ENCODE measurements at places on chromosomes 2 and 18.

DNA sequence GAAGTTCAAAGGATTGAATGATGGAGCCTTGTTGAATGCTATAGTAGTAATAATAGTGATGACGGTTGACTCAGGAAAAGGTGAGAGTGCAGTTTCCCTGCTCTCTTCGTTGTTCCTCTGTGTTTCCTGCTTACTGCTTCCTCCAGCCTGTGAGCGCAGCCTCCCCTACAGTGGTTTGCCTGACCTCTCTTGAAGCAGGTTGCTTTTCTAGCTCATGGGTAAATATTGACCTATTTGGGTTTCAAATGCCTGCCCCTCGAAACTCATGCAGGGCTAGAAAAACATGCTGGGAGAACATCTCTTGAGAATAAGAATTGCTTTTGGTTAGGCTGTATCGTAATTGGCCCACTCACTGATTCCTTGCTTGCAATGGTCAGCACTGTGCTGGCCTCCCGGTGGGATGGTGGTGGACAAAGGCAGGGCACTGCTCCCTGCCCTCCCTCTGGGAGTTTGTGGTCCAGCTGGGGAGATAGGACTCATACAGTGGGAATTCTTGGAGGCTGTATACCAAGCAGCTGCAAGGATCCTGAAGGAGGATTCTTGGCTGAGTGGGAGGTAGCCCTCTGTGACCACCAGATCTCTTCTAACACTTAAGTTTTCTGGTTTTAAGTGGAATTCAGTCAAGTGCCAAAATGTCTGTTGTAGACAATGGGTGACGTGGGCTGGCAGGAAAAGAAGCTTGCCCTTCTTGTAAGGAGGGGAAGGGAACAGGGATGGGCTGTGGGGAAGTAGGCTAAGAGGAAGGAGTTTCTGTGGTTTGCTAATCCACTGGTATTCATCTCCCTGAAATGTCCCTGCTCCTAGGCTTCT lies 5.4 kb upstream of the RNF181 start:
- DNase-seq: no peak

DNA sequence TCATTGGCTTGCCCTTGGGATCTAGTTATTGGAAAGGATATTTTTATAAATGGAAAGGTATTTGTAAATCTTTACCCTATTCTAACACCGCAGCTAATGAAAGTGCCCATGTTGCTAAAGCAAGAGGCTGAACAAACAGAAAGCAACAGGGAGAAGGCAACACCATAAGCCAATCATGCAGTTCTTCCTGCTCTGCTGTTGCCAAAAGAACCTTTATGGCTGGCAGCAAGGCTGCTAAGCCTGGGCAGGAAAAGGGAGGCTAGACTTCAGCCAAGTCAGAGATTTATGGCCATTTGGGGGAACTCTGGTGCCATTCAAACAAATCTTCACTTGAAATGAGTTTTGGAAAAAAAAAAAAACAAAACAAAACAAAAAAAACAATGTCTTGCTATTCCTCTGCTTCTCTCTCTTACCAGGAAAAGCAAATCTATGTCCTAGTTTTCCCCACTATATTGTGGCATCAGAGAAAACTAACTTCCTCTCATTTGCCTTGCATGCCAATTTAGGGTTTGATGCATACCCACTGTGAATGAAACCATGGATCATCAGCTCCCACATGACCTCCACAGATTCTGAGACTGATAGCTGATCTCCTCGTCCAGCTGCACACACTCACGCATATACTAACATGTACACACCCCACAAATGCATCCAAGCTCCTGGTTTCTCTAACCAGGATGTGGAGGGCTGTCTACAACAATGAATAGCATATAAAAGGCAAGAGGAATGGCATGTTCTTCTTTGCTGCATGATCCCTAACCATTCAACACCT lies 179.3 kb downstream of the C1D start:
- DNase-seq: no peak

DNA sequence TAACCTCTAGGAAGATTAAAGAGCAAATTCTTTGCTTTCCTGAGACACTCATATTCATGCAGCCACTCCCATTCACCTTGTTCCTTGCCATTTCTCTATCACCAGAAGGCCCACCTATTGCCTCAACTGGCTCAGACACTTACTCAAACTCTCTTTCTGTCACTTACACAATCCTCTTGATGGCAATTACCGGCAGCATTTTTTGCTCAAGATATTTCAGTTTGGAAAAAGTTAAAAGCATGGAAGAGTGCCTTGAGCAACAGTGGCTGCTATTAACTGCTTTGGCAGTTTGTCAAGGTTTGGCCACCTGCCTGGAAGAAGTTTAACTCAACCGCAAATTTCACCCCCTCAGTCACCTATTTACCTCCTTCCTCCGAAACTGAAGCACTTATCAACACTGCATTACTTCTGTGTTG lies 1104.0 kb upstream of the PIK3C3 start:
- DNase-seq: no peak

GRCh38 chr2:160392201-160392600 lies 101.4 kb downstream of the RBMS1 start:
- DNase-seq: no peak

DNA sequence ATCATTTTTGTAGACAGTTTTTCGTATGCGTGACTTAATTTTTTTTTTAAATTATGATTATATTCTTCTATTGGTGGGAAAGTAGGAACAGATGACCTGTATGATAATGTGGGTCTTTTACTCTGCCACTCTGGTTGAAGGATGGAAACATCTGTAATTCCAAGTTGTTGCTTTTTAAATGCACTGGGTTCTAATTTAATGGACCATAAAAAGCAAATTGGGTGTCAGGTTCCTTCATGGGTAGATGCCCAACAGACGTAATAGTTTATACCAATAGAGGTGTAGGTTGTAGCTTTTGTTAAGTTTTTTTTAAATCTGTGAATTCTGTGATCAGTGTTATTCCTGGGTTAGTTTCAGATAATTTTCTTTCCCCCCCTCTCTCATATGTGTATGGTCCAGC lies 117.6 kb downstream of the MAP4K4 start:
- DNase-seq: no peak

- DNase-seq: no peak
These were observed 208.6 kb downstream of the CMPK2 start for GRCh38 chr2:6657136-6657535.

DNA sequence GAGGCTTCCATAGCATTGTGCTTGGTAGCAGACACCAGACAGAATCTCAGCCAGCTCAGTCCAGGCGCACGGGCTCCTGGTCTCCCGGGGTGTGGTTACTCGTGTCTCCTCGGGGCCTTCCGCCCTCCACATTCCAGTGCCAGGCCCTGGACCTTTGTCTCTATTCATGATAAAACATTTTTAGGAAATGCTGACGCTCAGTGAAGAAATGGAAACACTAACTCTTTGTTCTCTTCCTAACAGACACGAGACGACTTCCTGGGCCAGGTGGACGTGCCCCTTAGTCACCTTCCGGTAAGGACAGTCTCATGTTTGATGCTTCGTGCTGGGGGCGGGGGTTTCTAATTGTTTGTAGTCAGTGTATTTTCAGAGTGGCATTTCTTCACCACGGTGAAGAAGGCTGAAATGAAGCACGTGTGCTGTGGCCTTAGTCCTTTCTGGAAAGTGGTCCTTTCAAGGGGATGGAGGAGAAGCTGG lies 271.8 kb downstream of the NEDD4L start:
- DNase-seq: no peak

DNA sequence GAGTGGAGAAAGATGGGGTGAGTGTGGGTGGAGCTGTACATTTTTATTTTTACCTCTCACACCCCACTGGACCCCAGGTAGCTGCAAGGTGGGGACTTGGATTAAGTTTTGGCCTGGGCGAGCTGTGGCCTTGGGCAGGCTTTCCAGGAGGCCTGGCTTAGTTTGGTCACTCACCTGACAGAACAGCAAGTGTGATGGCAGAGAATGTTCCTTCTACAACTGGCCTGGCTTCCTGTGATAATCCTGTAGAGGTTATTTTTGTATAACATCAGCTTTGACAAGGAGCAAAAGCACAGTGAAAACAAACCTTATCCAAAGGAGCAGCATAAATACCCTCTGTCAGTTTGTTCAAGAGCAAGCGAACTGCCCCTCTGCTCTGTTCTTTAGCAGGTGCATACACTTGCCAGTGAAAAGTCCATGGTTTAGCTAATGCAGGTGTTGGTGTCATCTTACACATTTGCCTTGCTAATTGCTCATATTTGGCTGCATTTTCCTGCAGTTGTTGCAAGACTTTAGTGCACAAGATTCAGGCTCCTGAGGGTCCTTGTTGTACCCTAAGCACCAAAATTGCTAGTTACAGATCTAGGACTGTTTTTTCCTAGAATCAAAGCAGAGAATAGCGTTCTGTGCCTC lies 6.3 kb downstream of the THNSL2 start:
- no peak for DNase-seq

DNA sequence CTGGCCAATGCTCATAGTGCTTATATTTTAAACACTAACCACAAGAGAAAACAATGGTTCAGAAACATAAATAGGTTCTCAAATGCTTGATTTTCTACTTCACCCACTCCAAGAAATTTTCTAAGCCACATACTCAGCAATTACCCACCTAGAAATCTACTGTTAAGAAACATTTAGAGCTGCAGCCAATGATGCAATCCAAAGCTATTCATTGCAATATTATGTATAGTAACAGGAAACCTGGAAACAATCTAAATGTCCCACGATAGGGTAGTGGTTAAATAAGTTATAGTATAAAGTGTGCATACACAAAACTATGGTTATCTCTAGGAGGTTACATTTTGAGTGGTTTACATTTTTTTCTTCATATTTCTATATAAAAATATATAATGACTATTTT lies 5.7 kb downstream of the FAM237A start:
- peak; percentile 12 for DNase-seq

GRCh38 chr2:4135765-4136164 lies 432.4 kb downstream of the DCDC2C start:
- no peak for DNase-seq

GRCh38 chr18:51108330-51108729 lies 78.3 kb downstream of the SMAD4 start:
- DNase-seq: no peak

DNA sequence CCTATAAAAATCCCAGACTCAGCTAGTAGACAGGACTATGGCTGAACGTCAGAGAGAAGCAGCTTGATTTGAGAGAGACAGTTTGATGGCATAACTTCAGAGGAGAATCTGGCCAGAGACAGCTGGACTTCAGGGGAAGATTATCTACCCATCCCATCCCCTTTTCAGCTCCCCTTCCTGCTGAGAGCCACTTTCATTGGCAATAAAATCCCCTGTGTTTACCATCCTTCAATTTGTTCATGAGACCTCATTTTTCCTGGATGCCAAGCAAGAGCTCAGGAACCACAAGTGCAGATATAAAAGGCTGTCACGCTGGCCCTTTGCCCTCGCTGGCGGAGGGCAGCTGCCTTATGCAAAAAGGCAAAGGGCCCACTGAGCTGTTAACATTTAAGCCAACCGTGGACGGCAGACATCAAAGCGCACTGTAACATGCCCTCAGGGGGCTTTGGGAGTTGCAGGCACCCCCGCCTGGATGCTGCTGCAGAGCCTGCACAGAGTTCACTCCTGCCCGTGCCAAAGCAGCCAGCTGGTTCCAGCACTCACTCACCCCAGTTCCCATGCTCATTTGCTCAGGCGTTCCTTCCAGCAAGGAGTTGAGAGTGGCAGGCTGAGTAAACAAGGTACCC lies 164.3 kb upstream of the PGAP1 start:
- DNase-seq: no peak

DNA sequence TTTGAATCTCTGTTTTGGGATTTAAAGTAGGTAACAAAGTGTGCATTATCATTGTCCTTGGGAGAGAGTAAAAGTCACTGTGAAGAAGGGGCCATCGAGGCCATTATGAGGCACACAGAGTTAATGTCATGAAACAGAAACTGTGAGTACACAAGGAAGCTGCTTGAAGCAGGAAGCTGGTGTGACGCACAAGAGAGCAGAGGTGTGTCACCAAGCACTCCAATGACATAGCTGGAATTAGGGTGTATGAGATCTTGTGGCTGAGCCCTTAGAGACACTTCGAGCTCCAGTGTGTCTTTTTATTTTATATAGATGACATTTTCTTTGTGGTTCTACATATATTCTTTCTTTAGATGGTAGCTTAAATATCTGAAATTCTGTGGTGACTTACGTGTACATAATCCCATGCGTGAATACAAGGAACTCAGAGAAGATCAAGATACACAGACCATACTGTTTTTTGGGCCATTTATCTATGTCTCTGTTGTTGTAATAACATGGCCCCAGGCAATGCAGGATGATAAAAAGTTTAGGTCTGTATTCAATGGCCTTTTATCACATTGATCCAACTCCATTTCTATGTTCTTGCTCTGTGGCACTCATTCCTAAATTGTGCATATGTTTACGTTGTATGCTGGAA lies 164.7 kb upstream of the FAM98A start:
- DNase-seq: no peak

GRCh38 chr2:9498210-9498609 lies 23.9 kb downstream of the IAH1 start:
- no peak for DNase-seq

- no peak for DNase-seq
These were observed 46.2 kb upstream of the TRIM43B start for GRCh38 chr2:95530734-95531133.

DNA sequence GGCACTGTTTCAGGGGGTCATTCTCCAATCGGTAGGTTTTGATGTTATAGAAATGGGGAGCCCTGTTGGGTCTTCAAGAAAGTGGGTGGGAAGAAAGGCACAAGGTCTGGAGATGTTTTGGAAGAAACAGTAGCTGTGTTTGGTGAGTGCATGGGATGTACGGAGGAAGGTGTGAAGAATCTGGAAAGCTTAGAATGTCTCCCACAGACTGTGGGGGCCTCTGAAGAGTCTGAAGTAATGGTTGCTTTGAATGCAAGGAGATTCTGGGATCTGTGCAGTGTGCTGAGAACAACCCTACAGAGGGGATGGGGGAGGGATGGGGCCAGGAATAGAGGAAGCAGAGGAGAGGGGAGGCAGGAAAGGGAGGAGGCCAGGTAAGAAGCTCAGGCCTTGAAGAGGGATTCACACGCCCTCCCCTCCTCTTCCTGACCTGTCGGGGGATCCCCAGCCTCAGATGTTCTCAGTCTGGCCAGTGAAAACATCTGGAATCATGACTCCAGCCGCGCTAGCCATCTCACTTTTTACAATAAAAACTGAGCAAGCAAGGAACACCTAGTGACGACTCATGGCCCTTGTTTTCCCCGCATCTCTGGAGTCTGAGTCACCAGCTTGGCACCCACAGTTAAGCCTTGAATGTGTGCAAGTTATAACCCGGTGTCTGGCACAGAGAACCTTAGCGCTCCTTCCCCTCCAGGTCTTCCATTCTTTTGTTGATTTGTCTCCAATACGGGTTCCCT lies 74.2 kb downstream of the SH3BP4 start:
- DNase-seq: peak; percentile 67
